Left ventricle myocardium inferior (tissue), 1 donor: ENCODE measurements at places on chromosomes 7 and 10. TPM values are rescaled to one million over a fixed set of nuclear protein-coding genes. Genes with fewer than 3 reads are reported as not detected.
A peak's percentile ranks its signal among the peaks of the same experiment; 100 is the strongest.

GRCh38 chr7:130902755-130903357, 168.8 kb upstream of the KLF14 start:
- no peak for DNase-seq

NRG3 gene
- 0.11 TPM for total RNA-seq

GRCh38 chr7:24970676-24971075, 9.3 kb downstream of the OSBPL3 start:
- no peak for DNase-seq

- DNase-seq = no peak
Measured at GRCh38 chr10:63265222-63265617, 132.1 kb downstream of the NRBF2 start.

GRCh38 chr10:70776455-70777005, 8.6 kb downstream of the TBATA start:
- DNase-seq = no peak

DNA sequence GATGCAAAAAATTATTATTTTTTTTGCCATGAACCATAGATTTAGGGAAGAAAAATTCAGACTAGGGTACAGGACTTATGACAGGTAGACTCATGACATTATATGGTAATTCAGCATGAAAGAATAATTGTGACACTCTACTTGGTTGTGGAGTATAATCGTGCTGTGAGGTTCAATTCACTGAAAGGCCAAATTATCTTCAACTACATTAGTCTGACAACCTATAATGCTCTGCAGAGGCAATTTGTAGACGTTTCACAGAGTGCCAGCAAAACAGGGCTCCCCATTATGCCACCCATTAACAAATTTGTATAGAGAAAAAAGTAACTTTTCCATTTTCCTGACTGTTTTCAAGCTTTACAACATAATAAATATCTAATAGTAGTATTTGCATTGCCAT, 292.6 kb downstream of the LRMDA start:
- no peak for DNase-seq

DNA sequence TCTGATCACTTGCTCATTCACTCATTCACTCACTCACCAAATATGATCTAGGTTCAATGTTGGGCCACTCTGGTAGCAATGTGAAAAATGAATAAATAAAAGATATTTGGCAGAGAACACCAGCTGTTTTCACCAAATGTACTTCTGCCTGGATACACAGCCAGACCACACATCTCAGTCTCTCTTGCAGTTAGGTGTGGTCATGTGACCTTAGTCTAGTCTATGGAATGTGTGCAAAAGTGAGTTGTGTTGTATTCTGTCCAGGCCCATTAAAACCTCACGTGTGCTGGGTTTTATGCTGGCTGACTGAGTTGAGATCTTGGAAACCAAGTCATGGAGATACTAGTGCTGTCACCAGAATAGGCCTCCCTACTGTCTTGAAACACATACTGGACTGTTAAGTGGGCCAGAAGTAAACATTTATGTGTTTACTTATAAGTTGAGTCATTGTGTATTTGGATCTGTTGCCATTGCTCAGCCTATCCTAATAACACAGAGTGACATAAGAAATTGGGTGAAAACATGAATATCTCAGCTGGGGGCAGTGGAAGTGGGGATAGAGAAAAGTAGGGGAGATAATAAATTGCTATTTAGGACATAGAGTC, 145.5 kb downstream of the PTEN start:
- DNase-seq = no peak

GDF2 gene
- not detected for total RNA-seq

DNA sequence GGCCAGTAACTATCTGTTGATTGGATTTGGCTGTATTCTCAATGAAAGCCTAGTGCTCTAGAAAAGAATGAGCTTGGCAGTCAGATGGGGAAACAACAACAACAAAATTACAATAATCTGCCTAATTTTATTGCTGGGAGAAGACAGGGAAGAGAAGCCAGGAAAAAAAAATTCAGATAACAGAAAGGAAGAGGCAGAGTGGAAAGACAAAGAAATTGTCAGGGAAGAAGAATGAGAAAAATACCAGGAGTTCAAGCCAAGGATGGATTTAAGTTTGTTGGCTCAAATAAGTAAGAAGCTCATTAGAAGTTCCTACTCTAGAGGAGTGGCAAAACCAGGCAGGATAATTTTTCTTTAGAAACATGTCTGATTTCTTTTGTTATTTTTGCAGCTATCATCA, 45.9 kb upstream of the PRKG1 start:
- DNase-seq = no peak

DNA sequence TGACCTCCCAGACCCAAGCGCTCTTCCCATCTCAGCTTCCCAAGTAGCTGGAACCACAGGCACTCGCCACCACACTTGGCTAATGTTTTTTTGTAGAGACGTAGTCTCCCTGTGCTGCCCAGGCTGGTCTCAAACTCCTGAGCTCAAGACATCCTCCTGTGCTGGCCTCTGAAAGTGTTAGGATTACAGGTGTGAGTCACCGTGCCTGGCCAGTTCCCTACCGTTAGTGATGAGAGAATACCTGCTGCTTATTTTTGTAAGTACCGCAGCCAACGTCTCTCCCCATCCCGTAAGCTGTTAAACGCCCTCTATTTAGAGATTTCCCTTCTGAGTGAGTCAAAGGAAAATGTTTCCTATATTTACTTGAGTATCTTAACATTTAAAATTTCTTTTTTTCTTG, 38.5 kb upstream of the PDLIM1 start:
- no peak for DNase-seq

DNA sequence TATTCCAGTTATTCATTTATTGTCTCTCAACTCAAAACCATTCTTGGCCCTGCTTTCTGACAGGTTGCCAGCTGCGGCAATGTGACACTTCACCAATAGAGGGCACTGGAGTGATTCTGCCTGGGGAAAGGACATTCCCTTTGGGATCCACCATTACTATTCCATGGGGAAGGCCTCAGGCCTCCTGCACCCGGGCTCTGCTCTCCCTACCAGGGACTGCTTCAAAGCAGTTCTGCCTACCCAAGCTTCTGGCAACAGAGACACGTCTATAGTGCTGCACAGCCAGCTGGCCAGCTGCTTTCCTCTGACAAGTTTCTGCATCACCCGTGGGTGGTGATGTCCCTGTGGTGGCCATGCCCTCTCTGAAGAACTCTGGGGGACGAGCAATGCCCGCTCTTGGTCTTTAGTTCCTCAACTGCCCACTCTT, 163.8 kb downstream of the ELMO1 start:
- DNase-seq = peak; percentile 38

DNA sequence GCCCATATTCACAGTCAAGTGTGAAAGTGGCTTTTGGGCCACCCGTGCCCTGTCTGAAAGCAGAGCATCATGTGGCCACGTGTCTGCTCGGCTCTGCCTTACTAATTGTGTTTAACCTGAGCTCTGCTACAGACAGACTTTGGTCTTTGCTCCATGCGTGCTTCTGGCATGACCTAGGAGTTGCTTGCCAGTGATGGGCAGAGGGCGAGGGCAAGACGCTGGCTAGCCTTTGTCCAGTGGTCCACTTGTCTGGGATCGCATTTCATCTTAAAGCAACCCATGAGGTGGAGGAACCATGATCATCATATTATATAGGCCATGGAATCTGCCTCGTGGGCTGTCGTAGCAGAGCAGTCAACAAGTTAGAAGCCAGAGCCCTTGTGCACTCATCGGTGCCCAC, 123.3 kb upstream of the INSYN2A start:
- no peak for DNase-seq

GRCh38 chr10:75814014-75814413, 382.6 kb downstream of the LRMDA start:
- no peak for DNase-seq

- DNase-seq = peak; percentile 15
Measured at GRCh38 chr7:34823650-34824258, 165.7 kb downstream of the NPSR1 start.

FAM25G gene
- not detected for total RNA-seq

DNA sequence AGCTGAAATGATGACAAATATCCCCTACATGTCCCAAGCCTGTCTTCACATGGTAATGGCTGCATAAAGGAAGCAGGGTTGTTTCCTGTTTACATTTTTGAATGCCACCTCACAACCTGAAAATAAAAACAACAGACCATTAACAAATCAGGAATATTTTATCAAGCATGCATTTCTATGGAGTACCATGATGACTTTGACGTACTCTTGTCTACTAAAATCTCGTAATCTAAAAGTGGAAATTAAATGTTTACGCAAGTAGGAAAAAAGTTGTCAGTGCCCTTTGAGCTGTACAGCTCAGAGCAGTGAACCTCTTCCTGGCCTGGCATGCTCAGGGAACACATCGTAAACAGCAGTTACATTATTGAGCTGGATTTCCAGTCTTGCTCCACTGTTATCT, 194.1 kb downstream of the INHBA start:
- no peak for DNase-seq

BTBD16 gene
- total RNA-seq = not detected

SPRN gene
- not detected for total RNA-seq

- no peak for DNase-seq
Measured at GRCh38 chr10:48450741-48451466, 144.4 kb downstream of the MAPK8 start.

VSIR gene
- 104 TPM for total RNA-seq

CRHR2 gene
- 0.19 TPM for total RNA-seq

DNA sequence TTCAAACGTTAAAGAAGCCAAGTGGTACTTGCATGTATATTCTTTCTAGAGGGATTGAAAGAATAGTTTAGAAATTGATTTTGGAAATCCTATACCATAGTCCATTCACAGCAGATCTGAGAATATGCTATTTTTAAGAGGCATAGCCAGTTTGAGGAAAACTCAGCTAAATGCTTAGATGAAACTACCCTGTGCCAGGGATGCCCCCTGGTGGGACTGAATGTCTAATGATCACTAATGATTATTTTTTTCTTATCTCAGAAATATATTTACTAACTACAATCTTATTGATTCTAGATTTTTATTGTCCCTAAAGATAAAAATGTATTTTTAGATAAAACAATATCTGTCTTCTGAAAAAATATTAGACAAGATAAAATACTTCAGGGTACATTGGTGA, 844.9 kb upstream of the PHF14 start:
- DNase-seq = no peak

TEX36 gene
- total RNA-seq = not detected
